ENCODE measurements at places on chromosomes 6 and 20. TPM values are rescaled to one million over a fixed set of nuclear protein-coding genes. Genes with fewer than 3 reads are reported as not detected.

GRCh38 chr6:106612671-106613416, 16.5 kb downstream of the RTN4IP1 start:
- no peak for DNase-seq

- no peak for DNase-seq
Measured at GRCh38 chr6:166473886-166474571, 91.3 kb upstream of the MPC1 start.

DNA sequence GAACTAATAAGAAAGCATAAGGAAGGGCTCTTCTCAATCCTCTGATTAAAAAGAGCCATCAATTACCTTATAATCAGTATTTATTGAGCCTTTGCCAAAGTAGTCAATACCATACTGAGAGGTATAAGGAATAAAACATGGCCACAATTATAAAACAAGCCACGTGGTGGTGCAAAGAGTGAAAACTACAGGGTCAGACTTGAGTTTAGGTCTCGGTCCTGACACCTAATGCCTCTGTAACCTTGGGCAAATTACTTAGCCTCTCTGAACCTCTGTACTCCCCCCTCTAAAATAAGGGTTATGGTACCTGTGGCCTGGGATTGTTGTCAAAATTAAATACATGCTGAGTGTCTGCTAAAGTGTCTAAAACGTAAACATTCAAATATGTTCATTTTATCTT, 11.8 kb downstream of the TRIM10 start:
- no peak for DNase-seq

GRCh38 chr6:22668307-22668706, 98.9 kb downstream of the HDGFL1 start:
- DNase-seq: no peak

DNA sequence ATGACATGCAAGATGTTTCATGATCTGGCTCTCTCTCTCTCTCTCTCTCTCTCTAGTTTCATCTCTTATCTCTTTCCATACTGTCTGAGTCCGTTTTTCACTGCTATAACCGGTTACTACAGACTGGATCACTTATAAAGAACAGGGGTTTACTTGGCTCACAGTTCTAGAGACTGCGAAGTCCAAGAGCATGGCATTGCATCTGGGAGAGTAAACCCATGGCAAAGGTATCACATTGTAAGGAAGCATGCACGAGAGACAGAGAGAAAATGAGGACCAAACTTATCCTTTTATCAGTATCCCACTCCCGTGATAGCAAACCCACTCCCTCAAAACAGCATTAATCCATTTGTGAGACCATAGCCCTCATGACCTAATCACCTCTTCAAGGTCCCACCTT, 7.2 kb upstream of the AGPAT4 start:
- DNase-seq: no peak

- DNase-seq: no peak
Measured at GRCh38 chr6:159252955-159253508, 83.8 kb downstream of the FNDC1 start.

- no peak for DNase-seq
Measured at GRCh38 chr20:48247961-48248360, 462.7 kb upstream of the SULF2 start.

DNA sequence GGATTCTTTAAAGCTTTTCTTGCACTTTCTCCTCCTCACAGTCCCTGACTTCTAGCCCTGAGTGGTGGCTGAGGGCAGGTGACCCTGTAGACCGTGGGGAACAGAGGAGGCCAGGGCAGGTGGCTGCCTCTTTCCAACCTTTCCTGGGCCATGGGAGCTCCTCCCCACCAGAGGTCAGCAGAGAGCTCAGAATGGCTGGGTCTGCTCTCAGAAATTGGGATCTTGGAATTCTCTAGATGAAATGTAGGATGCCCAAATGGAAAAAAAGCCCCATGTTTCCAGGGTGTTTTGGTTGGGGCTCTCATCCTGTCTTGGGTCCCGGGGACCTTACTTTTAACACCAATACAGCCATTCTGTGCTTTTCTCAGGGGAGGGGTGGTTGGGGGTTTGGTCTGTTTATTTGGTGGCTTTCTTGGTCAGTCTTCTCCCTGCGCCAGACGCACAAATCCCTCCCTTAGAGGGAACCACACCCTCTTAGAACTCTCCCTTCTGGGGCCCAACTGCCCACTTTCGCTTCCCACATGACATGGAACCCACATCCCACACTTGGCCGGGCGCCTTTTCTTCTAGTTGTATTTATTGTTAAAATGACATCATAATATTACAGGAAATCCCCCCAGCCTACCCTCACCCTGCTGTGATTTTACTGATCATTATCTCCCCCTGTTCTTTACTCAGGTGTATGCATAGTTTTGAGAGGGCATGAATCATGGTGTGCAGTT, 17.9 kb downstream of the GNAS start:
- DNase-seq: peak; percentile 73

DNA sequence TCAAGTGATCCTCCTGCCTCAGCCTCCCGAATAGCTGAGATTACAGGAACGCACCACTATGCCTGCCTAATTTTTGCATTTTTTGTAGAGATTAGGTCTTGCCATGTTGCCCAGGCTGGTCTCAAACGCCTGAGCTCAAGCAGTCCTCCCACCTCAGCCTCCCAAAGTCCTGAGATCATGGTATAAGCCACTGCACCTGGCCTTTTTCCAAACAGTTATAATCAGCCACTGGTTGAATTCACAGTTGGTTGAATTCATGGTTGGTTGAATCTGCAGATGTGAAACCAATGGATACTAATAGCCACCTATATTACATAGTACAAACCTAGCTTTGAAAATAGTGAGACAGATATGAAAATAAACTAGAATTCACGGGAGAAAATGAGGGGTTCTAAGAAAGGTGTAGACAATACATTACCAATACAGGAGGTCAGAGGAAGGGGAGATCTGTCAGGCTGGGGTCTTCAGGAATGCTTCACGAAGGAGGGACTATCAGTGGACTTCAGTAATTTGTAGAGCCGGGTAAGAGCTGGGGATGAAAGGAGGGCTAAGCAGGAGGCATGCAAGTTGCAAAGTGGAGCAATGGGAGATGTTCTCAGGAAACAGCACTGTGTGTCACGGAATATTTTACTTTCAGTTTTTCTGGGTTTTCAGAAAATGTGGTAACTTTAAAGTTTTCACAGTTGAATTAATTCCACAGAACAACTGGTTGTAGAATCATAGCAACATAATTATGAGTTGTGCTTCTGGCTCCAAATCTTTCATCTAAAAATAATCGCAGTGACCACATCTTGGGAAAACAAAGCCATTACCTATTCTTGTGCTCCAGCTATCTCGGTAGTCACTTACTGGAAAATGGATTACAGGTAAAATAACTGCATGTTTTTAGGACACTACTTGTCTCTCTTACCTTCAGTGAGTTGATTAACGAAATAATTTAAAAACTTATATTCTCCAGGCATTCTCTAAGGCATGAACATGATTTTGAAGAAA, 12.9 kb upstream of the CEP85L start:
- DNase-seq: no peak

- DNase-seq: no peak
Measured at GRCh38 chr6:20882014-20882413, 347.8 kb downstream of the CDKAL1 start.

DNA sequence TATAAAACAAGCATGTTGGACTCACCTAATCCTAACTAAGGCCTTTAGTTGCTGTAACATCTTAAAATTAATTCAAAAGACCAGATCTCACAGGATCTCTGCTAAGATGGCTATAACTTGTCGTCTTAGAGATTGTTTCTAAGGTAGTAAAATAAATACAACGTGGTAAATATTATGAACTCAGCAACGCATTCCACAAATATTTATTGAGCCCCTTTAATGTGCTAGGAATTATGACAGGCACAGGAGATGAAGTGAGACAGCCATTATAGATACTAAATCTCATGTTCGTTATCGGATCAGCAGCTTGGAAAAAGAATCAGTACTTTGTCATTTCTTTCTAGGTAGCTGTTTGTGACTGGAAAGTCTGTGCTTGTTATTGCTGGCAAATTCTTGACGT, 20.9 kb upstream of the MCM3 start:
- no peak for DNase-seq

- DNase-seq: no peak
Measured at GRCh38 chr6:28603891-28604290, 78.2 kb downstream of the GPX5 start.

- DNase-seq: no peak
Measured at GRCh38 chr20:44979090-44979621, 12.8 kb downstream of the STK4 start.

DNA sequence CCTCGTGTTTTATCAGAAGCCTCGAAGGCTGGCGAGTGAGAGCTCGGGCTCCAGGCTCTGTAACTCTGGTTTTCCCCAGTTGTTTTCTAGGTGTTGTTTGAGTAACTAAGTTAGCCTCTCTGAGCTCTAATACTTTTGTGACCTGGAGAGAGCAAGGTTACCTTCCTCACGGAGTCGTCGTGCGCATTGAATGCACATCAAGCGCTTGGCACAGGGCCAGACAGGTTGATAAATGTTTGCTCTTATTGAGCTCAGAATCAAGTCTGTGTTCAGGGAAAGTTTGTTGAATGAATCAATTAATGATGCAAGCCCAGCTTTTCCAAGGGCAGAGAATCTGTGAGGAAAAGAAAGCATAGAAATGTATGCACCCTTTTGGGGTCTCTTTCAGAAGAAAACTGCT, 33.5 kb downstream of the EDN3 start:
- no peak for DNase-seq

The FILIP1 gene
- total RNA-seq: 78.2 TPM

The HLA-DPA1 gene
- total RNA-seq: 60.5 TPM

The RIPOR2 gene
- 2.4 TPM for total RNA-seq

The CDH26 gene
- 1.3 TPM for total RNA-seq

All from right atrium auricular region (tissue), 2 donors.